ENCODE measurements at places on chromosomes 16 and 17.
A peak's percentile ranks its signal among the peaks of the same experiment; 100 is the strongest.

DNA sequence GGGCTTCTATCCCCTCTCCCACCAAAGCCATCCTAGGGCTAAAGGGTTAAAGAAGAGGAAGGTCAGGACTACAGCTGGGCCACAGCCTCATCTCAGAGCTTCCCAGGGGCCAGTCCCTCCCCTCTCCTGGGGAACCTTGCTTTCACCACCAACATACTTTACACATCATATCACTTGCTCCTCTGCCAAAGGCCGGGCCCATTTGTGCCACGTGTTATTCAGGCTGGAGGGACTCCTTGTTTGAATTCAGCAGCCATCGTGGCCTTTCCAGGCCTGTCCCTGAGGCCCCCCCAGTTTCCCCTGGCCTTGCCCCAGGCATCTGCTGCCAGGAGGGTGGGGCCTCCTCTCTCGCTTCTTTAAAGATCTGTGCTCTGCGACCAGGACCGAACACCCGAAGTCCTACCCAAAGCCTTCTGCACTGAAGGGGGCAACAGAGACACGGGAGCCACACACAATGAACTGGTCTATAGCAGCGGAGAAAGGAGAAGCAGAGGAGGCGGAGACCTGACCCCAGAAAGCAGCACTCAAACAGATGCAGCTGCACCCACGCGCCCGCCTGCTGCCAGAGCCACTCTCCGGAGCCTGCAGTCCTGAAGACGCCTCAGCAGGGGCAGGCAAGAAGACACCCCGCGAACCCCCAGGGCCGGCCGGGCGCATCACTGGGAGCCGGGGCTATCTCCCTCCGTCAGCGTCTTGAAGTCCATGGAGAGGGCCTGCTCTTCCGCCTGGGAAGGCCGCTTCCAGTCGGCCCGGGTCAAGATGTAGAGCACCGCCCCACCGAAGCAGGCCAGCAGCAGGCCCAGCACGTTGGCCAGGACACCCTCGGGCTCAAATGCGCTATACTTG is 12.1 kb downstream of the CYB561 start:
- DNase-seq = no peak

DNA sequence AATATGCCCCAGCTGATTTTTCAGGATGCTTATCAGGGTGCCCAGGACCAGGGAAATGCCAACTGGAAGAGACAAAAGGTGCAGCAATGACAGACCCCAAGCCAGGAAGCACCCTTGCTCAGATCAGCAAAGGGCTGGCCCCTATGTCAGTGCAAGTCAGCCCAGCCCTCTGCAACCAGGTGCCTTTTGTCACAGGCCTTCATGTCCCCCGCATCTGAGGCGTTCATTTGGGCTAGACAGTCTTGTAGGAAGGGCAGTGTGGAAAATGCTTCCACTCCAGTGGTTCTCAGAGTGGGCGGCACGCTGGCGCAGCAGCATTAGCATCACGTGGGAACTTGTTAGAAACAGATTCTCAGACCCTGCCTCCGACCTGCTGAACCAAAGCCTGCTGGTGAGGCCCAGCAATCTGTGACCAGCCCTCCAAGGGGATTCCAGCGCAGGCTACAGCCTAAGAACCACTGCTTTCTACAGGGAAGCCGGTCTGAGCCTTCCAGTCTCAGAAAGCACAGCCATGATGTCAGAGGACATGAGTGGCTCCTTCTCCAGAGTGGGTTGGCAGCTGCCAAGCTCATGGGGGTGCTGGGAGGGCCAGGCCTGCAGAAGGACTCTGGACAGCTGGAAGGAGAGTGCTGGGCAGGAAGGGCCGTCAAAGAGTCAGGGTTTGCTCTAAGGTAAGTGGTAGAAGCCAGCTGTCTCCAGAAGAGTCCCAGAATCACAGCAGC is 13.1 kb downstream of the SLC47A2 start:
- DNase-seq = no peak

- no peak for DNase-seq
These were observed 28.0 kb downstream of the ZNF423 start for GRCh38 chr16:49827805-49828438.

GRCh38 chr17:73291260-73291801 is 20.5 kb downstream of the CDC42EP4 start:
- peak; percentile 32 for DNase-seq

- DNase-seq = no peak
These were observed 14.6 kb downstream of the COTL1 start for GRCh38 chr16:84603140-84603816.

DNA sequence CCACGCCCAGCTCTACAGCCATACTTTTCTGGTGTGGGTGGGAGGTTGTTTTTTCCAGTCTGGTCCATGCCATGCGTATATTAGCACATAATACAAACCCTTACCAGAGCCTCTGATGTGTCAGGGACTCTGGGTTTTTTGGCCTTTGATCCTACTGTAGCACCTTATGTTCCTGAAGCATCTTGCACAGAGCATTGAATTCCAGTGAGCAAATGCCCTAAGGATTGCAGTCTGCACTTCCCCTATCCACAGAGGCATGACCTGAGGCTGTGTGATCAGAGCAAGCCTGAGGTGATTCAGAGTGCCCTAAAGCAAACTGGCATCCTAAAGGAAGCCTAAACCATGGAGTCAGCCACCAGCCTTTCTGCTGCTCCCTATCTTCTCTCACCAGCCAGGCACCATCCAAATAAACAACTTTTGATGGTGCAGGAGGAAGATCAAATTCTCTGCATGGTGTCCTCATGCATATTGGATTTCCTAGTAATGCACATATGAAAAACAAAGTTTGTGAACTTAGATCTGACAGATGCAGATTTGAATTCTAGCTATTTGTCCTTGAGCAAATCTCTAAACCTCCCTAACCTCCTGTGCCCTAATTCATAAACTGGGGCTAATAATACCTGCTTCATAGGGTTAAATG is 41.2 kb upstream of the HAS3 start:
- DNase-seq = no peak

DNA sequence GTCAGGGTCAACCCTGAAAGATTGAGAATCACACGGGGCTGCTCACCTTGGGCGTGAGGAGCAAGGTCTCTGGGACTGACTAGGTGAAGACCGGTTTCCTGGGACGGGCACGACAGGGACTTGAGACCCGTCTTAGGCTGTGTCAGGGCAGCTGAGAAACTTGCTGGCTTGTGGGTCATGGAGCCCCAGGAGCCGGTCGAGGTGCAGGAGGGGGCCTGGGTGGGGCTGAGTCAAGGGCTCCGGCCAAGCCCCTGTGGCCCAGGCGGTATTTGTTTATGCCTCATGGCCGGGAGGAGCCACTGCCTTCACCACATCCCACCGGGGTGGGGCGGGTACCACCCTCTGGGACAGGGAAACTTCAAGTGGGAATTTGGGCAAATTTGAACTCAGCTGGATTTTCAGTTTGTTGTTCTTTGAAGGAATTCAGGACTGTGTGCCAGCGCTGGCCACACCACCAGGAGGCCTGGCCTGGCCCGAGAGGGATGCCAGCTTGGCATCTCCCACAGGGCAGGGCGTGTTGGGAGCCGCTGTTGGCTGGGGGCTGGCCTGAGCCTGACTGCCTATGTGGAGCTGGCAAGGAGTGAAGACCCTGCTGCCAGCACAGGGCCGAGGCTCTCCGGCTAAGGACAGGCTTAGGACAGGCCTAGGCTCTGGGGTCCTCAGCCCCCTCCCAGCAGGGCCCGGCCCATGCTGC is 116.1 kb downstream of the METRNL start:
- peak; percentile 5 for DNase-seq

GRCh38 chr16:15443753-15444152 is 9.4 kb downstream of the BMERB1 start:
- no peak for DNase-seq

Data from T-helper 2 cell treated with Interferon-gamma antibody and Interleukin-4, amounts not matched to agents 5 μg/mL and 100 μg/mL, for 36 hours (primary cell).